ENCODE measurements at places on chromosomes 3 and 15.

DNA sequence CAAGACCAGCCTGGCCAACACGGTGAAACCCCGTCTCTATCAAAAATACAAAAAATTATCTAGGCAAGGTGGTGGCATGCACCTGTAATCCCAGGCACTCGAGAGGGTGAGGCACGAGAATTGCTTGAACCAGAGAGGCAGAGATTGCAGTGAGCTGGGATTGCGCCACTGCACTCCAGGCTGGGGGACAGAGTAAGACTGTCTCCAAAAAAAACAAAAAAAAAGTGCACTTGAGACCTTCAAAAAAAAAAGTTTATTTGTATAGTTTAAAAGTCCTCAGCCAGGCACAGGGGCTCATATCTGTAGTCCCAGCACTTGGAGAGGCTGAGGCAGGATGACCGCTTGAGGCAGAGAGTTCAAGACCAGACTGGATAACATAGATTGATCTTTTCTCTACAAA, 2.1 kb downstream of the PBRM1 start:
- no peak for DNase-seq

GRCh38 chr3:190384309-190384756, 3.6 kb upstream of the CLDN16 start:
- DNase-seq: no peak

GRCh38 chr3:31714495-31715280, 182.0 kb downstream of the STT3B start:
- no peak for DNase-seq

- DNase-seq: no peak
Observed at GRCh38 chr15:75989875-75990274, 22.3 kb downstream of the NRG4 start.

DNA sequence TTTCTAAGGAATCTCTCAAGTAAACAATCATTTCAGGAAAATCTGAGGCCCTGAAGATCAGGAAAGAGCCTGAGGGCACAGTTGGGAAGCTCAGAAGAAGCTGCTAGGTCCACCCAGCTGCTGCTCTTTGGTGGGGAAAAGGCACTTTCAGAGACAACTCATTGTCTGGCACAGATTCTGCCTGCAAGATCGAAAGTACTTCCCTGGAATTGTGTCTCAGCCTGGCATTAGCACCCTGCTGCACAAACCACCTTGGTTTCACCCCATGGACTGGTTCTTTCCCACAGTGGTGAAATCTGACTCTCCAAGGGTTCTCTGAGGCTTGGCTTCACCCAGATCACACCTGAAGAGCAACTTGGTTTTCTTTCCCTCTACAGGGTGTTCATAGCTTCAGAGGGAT, 18.7 kb downstream of the THRB start:
- DNase-seq: no peak

DNA sequence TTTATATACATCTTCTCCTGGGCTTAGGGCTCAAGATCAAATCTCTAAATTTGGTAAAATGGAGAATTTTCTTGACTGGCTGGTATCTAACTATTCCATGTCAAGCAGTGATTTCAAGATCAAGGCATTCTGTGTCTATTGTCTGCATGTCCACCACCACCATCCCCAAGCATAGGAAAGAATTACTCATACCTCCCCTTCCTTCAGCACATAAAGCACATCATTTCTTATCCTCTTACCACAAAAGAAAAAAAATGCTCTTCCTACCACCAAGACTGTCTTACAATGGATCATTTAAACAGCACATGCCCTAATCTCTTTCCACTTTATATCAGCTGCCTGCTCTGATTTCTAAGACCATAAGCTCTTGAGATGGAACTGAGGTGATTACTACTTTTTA, 470.5 kb upstream of the THBS1 start:
- no peak for DNase-seq

DNA sequence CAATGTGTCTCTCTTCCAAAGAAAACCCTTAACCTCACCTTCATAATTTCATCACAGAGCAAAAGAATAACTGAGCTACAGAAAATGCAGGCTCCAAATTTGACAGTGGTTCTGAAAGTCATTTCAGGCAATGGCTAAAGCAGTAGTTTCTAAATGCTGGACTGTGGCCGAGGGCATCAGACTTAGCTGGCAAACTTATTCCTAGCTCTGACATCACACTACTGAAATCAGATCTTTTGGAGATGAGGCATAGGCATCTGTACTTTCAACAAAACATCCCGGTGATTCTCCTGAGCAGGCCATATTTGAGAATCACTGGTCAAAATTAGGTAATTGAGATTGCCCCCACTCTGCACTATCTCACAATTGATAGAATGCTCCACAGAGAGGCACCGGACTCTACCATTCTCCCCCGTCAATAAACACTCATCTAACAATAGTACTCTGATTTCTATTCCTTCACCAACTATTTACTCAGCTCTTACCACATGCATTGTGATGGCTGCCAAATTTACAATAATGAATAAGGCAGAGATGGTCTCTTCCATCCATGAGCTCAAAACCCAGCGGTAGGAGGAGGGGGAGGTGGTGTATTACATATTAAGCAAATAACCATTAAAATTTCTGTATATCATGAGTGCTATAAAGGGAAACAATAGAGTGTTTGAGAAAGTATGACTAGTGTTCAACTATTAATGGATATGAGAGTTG, 57.3 kb upstream of the SPRED1 start:
- no peak for DNase-seq

DNA sequence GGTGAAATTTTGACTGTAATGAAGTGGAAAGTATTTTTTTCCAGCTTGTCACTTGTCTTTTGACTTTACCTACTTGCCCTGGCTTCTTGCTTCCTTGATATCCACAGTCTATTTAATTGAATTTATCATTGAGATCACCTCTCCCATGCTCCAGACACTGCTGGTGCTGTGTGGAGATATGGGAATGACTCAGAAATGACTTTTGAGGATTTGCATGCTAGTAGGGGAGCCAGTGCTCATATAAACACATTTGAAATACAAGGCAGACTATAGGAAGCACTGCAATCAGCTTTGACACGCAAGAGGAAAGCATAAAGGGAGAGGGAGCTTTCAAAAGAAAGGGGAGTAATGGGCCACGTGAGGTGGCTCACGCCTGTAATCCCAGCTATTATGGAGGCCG, 7.3 kb upstream of the TRPM1 start:
- DNase-seq: no peak

DNA sequence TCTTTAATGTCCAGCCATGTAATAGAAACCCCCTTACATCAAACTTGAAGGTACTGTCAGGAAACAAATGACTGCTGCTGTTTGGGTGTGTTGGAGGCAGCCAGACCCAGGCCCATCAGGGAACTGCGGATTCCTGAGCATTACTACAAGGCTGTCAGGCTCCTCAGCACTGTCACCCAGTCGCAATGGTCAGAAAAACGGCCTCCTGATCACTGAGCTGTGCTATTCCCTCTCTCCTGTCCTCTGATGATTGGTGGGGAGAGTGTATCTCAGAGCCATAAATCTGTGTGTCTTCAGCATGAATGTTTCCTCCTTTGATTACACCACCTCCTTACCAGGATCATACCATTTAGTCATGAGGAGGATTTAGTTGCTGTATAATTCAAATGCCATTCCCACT, 135.2 kb upstream of the GADL1 start:
- DNase-seq: no peak

DNA sequence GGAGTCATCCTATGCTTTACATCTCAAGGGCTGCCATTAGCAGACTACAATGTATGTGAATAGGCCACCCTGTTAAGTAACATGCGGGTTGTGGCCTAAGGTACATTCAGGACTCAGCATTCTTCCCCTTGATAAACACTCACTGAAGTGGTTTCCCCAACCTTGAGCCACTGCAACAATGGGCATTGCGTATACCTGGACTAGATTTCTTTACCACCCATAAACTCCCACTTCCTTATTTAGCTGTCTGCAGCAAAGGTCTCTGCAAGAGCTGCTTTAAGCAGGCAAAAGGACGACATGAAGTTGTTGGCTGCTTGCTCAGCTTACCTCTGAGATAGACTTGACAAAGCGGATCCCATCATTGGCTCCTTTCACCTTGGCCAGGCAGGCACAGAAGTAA, 16.2 kb downstream of the FYCO1 start:
- no peak for DNase-seq

DNA sequence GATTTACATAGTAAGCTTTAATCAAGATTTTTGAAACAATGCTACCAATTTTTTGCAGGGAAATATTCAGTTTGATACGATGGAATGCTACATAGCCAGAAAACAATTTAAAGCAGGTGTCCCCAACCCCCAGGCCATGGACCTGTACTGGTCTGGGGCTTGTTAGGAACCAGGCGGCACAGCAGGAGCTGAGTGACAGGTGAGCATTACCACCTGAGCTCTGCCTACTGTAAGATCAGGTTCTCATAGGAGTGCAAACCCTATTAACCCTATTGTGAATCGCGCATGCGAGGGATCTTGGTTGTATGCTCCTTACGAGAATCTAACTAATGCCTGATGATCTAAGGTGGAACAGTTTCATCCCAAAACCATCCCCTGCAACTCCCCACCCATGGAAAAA, 322.6 kb upstream of the NECTIN3 start:
- no peak for DNase-seq

GRCh38 chr15:68114356-68114755, 60.2 kb downstream of the PIAS1 start:
- DNase-seq: no peak

DNA sequence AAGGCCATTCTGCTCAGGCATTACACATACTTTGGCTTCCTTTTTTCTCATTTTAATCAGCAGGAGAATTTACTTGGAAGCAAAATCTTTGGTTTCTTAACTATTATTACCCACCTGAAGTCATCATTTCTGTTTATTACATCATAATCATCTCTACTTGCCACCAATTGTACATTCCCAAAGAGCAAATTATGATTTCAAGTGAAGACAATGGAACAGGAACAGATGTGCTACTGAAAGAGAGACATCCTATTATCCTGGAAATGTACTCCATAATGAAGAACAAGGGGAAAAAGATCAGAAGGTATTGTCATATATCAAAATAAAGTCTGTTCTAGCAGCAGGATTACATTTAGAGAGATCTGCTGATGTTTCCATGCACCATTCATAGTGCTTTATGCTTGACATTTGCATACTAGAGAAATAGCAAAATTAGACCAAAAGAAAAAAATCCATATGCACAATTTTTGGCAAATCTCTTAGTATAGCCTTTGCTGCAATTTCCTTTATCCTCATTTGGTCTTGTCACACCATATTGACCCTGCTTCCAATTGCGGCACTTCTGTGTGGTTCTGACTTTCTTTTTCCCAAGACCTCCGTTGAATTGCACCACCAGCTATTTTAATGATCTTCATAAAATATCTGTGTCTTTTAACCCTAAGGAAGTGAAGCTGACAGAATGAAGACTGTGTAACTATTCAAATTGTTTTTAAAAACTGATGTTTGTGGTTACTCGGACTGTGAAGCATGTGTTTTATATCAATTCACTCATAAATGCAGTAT, 683.8 kb downstream of the ZNF385D start:
- no peak for DNase-seq

- DNase-seq: no peak
Observed at GRCh38 chr3:99559196-99559595, 79.2 kb upstream of the COL8A1 start.
